ENCODE measurements at places on chromosomes 11 and 22.
A peak's percentile ranks its signal among the peaks of the same experiment; 100 is the strongest.

DNA sequence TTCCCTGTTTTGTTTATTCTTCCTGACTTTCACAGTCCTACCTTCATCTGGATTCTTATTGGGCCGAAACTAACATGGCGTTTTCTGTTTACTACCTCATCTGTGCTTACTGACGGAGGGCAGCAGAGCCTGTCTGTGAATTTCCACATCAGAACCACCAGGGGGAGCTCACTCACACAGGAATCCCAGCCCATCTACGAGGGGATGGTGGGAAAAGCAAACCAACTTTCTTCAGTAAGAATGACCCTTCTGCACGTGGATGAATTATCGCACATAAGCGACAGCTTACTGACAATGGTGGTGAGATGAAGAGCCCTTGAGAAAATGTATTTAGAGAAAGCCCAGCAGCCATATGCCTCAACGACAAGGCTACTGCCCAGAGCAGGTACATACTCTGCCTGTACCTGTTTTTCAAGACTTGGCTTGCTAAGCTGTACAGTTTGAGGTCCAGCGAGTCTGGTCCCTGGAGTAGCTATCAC is 42.5 kb downstream of the LARGE2 start:
- peak; percentile 71 for DNase-seq

- DNase-seq: no peak
These were observed 169.6 kb downstream of the CRYBB2 start for GRCh38 chr22:25388866-25389540.

DNA sequence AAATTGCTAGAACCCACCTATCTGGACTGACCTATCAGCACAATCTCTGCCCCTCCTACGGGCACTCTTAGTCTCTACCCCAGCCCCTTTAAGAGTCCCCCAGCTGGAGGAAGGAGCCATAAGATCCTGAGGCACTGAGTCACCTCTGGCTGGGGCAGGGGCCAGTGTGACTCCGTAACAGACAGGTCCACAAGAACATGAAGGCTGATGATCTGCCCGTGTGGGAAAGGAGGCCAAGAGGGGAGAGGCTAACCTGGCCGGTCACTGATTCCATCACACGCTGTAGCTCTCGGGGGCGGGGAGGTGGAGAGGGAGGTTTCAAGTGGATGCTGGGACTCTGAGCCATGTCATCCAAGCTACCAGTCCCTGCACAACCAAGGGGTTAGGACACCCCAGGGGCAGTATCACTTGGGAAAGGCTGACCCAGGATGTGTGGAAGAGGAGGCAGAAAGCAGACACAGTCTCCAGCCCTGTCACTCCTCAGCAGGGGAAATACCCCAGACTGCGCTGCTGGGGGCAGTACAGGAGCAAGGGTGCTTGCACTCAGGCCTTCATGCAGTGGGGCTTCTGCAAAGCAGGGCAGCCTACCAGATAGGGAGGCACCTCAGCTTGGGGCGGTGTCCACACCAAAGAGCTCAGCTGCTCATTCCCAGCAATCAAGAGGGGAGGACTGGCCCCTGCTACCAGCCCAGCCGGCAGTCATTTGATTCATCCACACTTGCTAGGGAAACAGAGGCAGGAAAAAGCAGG is 22.3 kb downstream of the ARHGAP1 start:
- no peak for DNase-seq

GRCh38 chr11:59247531-59248227 is 35.0 kb upstream of the MPEG1 start:
- no peak for DNase-seq

- DNase-seq: peak; percentile 76
These were observed 11.2 kb downstream of the TOM1 start for GRCh38 chr22:35310556-35311550.

GRCh38 chr11:104690241-104690640 is 208.0 kb downstream of the CASP12 start:
- DNase-seq: no peak

Measured in MM.1S (cell line).